ENCODE measurements at places on chromosomes 7 and 10.
A peak's percentile ranks its signal among the peaks of the same experiment; 100 is the strongest.

DNA sequence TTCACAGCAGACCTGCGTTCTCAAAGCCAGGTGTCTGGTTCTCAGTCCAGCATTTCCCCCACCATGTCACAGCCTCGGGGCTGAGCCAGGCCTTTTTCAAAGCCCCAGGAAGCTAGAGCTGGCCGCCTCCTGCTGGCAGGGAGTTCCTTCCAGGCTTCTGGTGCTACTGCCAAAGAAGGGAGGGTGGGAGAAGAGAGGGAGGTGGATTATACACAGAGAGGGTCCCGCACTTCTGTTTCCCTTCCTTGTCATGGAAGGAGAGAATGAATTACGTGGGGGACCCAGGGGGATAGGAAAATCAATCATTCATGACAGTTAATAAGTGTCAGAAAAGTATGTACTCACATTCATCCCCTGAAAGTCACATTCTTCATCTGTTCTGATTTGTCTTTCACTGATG lies 600 bp upstream of the LGI1 start:
- no peak for DNase-seq

DNA sequence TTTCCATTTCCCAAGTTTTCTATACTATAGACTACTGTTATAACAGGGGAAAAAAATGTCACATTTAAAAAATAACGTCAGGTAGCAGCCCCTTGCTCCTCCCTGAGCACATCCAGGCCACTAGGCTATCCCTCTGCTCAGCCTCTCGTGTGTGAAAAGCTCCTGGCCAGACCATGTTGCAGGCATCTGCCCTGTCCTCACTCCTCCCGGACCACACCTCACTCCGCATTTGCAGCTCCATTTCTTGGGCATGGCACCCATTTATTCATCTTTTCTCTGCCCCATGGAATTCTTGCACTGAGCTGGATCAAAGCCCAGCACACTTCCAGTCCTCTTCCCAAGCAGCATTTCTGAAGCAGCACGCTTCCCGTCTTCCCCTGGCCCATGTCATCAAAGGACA lies 1.4 kb upstream of the GDF2 start:
- no peak for DNase-seq

- DNase-seq: no peak
Observed at GRCh38 chr7:78260826-78261225, 462.3 kb downstream of the PHTF2 start.

GRCh38 chr10:103692436-103692951 lies 162.9 kb downstream of the SH3PXD2A start:
- peak; percentile 57 for DNase-seq

DNA sequence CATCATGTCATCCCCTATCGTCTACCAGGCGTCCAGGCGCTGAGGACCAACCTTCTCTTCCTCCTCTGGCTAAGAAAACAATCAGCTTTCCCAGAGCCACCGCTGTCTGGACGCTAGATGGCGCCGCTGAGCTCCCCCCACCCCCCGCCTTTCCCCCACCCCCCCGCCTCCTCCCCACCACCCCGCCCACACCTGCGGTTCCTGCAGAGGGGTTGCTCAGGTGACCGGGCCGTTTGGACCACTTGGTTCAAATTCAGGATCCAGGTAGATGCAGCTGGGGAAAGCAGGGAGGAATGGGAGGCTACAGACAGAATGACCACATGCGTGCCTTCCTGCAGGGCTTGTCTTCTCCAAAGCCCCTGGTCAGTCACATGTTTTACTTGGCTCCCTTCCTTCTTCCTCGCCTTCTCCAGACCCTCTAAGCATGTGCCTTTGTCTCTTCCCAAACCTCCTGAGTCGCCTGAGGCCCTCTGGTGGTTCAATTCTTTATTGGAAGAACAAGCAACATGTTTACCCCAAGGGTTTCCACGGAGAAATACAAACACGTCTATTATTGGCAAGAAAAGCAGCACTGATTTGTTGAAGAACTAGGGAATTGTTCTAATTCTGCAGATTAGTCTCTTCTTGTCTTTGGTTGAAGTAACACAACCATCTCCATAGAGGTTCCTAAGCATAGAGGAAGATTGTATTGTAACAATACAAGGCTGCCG lies 24.7 kb downstream of the AOC1 start:
- peak; percentile 76 for DNase-seq

DNA sequence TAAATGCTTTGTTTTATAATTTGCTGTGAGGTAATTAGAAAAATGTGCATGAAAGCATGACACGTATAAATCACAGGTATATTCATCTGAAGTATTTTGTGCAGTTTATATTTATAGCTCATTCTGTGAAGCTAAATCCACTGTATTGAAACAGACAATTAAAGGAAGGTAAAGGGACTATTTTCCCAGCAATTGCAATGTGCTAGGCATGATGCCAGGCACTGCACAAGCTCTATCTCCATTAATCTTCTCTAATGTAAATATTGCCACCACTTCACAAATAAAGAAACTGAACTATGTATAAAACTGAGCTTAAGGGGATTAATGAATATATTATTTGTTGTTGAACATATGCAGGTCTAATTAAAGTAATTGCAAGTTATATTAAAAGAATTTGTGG lies 1012.5 kb downstream of the NRG3 start:
- no peak for DNase-seq

GRCh38 chr7:92634924-92635519 lies 44.8 kb upstream of the FAM133B start:
- no peak for DNase-seq

GRCh38 chr7:155597753-155598140 lies 46.7 kb upstream of the RBM33 start:
- no peak for DNase-seq

DNA sequence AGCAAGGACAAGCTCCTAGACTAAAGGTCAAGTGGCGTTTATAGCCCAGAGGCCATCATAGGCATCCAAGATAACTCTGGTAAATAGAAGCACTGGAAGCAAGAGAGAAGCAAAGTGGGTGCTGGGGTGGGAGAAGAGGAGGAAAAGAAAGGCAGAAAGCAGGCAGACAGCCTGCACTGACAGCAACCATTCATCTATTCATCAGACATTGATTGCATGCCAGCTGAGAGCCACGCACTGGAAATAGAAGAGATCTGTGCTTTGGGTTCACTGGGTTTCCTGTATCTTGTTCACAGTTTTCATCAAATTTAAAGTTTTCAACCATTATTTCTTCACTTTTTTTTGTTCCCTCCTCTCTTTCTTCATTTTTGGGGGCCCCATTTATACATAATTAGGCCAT lies 4.7 kb upstream of the SLIT1 start:
- DNase-seq: no peak

- no peak for DNase-seq
Observed at GRCh38 chr10:110758898-110759297, 112.8 kb upstream of the PDCD4 start.

- no peak for DNase-seq
Observed at GRCh38 chr10:93503075-93503474, 6.7 kb downstream of the CEP55 start.

- DNase-seq: no peak
Observed at GRCh38 chr10:58268454-58268945, 462 bp upstream of the CISD1 start.

- no peak for DNase-seq
Observed at GRCh38 chr7:141944811-141945210, 2.0 kb downstream of the CLEC5A start.

DNA sequence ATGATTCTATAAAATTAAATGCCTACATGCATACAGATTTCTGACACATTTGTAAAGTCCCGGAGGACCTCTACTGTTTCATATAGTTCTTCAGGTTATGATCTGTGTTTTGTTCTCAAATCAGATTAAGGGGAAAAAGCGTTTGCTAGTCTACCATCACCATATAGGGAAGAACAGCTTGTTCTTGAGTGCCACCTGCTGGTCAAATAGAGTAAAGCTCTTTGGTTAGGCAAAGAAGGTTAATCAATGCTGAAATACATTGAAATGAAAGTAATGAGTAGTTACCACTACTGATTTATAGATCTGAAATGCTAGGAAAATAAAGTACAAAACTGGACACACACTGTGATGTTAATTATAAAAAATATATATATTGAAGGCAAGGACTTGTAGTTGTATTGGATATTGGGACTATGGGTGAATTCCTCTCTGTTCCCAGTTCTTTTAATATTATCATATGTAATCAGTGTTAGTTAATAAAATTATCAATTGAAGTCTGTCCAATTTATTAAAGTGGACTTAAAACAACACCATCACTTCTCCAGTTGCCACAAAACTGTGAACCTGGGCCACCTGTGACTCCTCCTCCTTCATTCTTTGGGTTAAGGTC lies 72.6 kb upstream of the PDLIM1 start:
- DNase-seq: peak; percentile 61

GRCh38 chr10:28087661-28088351 lies 88.9 kb upstream of the ODAD2 start:
- peak; percentile 22 for DNase-seq

GRCh38 chr7:26857506-26858240 lies 6.7 kb downstream of the SKAP2 start:
- DNase-seq: peak; percentile 17

GRCh38 chr10:113704637-113705343 lies 25.1 kb downstream of the CASP7 start:
- DNase-seq: peak; percentile 41

GRCh38 chr10:92832998-92833650 lies 15.2 kb upstream of the EXOC6 start:
- peak; percentile 14 for DNase-seq

DNA sequence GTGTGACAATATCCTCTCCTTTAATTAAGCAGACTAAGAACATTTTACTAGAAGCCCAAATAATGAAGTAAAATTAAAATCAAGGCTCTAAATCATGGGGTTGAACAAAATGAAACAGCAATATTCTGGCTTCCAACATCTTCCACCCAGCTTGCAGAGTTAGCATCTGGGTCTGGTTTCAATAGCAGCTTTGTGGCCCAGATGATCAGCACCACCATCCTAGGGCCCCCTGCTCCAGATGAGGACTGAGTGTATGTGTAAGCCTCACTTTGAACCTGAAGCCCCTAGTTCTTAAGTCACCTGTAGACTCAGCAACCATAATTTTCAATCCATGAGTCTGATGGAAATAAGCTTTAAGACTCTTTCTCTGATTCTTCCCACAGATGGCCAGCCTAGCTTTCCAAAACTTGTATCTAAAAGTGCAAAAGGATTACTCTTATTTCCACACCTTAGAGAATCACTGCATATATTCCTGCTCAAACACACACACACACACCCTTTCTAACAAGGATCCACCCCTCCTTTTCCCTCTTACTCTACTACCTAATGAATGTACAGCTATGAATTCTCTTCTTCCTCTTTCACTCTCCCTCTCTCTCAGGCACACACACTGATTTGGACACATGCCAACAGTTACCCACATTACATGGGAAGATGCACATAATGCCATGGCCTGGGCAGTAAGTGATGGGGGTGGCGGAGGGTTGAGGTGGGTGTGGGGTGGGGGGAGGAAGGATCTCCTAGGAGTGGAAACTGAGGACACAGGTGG lies 3.5 kb downstream of the DENND11 start:
- DNase-seq: no peak

- DNase-seq: no peak
Observed at GRCh38 chr10:11063856-11064255, 46.2 kb downstream of the CELF2 start.

DNA sequence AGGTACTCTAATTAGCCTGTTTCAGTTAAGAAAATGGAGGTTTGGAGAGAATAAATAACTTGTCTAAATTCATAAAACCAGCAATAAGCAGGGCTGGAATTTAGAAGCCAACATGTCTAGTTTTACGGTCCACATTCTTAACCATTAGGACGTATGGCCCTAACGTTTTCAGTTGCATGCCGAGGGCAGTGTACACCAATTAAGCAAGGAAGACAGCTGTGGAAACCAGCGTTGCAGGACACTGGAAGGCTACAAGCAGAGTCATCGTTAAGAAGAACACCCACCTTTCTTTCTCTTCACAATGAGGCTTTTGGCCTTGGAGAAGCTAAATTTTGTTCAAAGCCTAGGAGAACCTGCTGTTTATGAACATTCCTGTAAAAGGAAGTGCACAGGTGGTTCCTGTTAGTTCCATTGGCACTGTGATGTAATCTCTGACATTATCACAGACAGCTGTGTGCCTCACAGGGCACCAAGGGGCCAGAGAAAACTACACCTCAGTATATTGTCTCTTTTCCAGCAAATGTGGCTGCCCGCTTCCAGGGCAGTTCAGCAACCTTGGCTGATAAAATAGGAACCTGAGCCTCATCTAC lies 21.0 kb downstream of the MPP7 start:
- DNase-seq: no peak

- peak; percentile 44 for DNase-seq
Observed at GRCh38 chr7:104962781-104963180, 51.2 kb upstream of the KMT2E start.

DNA sequence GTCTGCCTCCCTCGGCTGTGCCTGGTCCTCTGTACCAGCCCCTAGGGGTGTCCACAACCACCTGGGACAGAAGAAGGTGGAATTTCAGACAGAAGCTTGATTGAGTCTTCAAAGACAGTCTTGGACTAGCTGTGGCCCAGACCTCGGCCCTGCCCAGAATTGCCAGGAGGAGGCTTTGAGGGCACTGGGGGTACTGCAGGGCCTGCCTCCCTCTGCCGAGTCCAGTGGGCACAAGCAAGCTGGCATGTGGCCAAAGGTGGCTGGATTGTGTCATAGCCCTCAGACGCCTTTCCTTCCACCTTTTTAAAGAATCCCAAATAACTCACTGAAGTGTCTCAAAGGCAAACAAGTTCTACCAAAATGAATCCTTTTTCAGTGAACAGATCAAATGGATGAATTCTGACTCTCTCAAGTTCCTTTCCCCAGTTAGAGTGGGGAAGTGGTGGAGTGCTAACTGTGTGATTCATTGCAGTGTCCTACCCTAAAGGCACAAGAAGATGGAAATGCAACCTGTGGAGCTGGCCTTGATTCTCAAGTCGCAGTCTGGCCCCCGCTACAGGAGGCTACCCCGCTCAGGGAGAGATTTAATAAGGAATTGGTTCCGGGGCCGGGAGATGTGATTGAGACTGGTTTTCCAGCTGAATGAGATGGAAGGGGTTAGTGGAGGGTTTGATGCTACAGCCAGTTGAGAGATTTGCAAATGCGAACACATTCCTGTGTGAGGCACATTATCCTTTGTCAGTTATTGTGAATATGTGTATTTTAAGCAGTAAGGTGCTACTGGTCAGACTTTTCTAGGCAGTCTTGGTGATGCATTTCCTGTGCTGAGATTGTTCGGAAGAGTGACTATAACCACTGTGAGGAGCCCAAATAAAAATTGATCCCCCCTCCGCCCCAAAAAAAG lies 28.8 kb upstream of the SLC26A4 start:
- no peak for DNase-seq

- no peak for DNase-seq
Observed at GRCh38 chr7:155455776-155456737, 1.9 kb upstream of the EN2 start.
